CD8-positive, alpha-beta T cell (primary cell): ENCODE measurements at places on chromosomes 12 and 14. TPM values are rescaled to one million over a fixed set of nuclear protein-coding genes. Genes with fewer than 3 reads are reported as not detected.

ASIC1 gene
- total RNA-seq = 2.9 TPM

RAP1B gene
- total RNA-seq = 299 TPM

CLEC7A gene
- not detected for total RNA-seq

TMED10 gene
- 129 TPM for total RNA-seq

RASSF9 gene
- not detected for total RNA-seq

CHGA gene
- total RNA-seq = not detected

ANKRD9 gene
- total RNA-seq = 5.0 TPM

LRFN5 gene
- total RNA-seq = not detected

STAT2 gene
- 71.8 TPM for total RNA-seq

C14orf39 gene
- not detected for total RNA-seq
